Left ventricle myocardium inferior (tissue), 1 donor: ENCODE measurements at places on chromosomes 1 and 21. TPM values are rescaled to one million over a fixed set of nuclear protein-coding genes. Genes with fewer than 3 reads are reported as not detected.
A peak's percentile ranks its signal among the peaks of the same experiment; 100 is the strongest.

- DNase-seq: no peak
Measured at GRCh38 chr1:206800411-206800810, 28.1 kb upstream of the IL10 start.

- peak; percentile 47 for DNase-seq
Measured at GRCh38 chr1:41662765-41663437, 178.4 kb upstream of the EDN2 start.

GRCh38 chr1:87718241-87718950 lies 389.7 kb downstream of the LMO4 start:
- DNase-seq: no peak

DNA sequence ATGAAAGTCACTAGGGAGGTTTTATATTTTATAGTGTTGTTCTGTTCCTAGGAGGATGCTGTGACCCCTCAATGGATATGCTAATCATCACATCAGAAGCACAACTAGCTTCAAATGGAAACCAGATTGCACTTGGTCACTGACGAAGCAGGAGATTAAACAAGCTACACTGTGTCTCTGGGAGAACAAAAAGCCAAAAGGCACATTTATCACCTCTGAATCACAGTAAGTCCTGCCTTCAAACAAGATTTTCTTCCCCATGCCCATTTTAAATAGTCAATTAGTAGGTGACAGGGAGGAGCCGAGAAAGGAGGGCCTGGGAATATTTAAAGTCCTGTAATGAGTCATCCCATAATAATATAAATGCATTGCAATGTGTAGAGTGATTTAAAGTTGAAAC lies 38.1 kb downstream of the RGS2 start:
- no peak for DNase-seq

- no peak for DNase-seq
Measured at GRCh38 chr21:33268393-33268736, 2.2 kb downstream of the IL10RB start.

GRCh38 chr1:203169770-203170520 lies 5.7 kb downstream of the MYBPH start:
- no peak for DNase-seq

DNA sequence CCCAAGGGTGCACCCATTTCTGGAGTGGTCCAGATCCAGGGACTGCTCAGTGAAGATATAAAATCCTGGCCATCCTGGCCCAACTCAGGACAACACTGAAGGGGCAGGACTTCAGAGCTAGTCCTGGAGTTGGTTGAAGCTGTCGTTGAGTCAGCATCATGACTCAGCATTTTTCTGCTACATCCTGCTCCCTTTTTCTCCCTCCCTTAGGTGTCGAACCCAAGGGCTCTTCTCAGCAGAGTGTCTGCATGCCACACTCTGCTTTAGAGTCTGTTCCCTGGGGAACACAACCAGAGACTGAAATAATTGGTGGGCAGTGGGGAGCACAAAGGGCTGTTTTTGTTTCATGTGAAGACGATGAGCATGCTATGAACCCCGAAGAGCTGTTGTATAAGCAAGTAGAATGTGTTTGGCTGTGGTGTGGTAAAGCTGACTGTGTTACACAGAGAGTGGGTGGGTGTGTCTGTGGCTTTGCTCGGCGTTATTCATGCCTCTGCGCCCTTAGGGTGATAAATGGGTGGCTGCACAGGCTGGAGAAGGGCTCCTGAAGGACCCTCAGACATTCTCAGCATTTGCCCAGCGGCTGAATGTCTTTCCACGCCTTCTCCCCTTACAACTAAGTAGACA lies 167.2 kb downstream of the CYYR1 start:
- no peak for DNase-seq

DNA sequence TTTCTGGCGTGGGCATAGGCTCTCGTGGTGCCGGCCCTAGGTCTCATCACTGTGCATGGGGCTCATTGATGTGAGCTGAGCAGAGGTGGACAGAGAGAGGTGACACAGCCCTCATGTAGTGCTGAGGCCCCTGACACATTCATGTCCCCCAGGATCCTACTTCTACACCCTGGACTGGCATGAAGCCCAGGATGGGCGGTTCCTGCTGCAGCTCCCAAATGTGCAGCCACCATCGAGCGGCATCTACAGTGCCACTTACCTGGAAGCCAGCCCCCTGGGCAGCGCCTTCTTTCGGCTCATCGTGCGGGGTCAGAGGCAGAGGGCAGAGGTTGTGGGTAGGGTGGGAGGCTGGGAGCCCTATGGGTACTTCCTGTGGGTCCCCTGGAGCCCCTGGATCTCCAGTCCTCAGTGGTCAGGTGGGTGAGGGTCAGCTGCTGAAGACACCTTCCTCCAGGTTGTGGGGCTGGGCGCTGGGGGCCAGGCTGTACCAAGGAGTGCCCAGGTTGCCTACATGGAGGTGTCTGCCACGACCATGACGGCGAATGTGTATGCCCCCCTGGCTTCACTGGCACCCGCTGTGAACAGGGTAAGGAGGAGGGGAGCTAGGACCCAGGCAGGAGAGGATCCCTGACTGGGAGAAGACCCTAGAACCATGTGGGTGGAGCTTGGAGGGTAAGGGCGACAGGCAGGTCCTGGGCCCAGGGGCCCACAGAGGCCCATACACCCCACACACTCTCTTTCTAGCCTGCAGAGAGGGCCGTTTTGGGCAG lies 6.1 kb downstream of the TIE1 start:
- no peak for DNase-seq

- DNase-seq: no peak
Measured at GRCh38 chr1:111666828-111667227, 47.2 kb downstream of the RAP1A start.

- no peak for DNase-seq
Measured at GRCh38 chr1:5860277-5860676, 131.9 kb downstream of the NPHP4 start.

DNA sequence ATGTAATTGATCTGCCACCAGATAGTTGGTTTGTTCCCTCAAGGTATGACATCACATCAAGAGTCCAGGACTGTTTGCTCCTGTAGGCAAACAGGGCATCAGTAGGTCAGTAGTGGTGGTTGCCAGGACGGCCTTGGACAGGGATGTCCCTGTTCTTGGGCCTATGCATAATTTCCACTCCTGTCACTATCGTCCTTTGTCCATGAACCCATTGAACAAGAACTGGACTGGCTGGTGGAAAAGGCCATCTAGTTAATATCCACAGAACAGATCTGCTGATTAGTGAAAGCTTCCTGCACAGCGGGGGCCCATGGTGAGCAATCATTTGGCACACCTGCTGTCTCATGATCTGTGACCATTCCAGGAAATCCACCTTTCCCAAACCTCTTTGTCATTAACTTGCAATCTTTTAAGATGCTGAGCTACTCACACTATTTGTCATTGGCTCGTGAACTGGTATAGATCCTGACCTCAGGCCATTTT lies 12.4 kb upstream of the BSDC1 start:
- no peak for DNase-seq

GRCh38 chr21:34977333-34977732 lies 71.8 kb downstream of the RUNX1 start:
- no peak for DNase-seq

- no peak for DNase-seq
Measured at GRCh38 chr1:84884671-84885389, 8.2 kb downstream of the LPAR3 start.

- DNase-seq: no peak
Measured at GRCh38 chr21:31110430-31110829, 72.2 kb upstream of the KRTAP19-8 start.

DNA sequence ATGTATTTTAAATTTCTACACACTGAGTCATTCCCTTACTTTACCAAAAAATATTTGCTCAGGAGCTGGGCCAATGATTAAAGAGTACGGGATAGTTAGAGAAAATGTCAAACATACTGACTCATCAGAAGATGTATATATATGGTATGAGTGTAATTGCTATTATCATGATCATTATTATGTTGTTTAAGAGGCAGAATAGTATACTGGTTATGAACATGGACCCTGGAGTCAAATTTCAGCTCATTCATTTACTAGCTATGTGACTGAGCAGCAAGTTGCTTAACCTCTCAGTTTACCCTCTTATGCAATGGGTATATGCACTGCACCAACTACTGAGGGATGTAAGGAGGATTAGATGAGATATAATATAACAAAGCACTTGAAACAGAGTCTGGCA lies 41.2 kb upstream of the USH2A start:
- no peak for DNase-seq

GRCh38 chr1:20198918-20199317 lies 12.6 kb upstream of the PLA2G2C start:
- DNase-seq: no peak

Gene TRPM2
- total RNA-seq: 1.8 TPM

Gene TMEM82
- total RNA-seq: not detected

Gene GNG12
- 35.1 TPM for total RNA-seq

Gene AMY1B
- not detected for total RNA-seq

Gene AADACL4
- not detected for total RNA-seq

Gene WDR4
- 6.0 TPM for total RNA-seq

Gene WNT3A
- total RNA-seq: not detected

Gene B3GALT5
- 0.03 TPM for total RNA-seq
